Erythroblast (primary cell): ENCODE measurements at places on chromosomes 11 and 22.

DNA sequence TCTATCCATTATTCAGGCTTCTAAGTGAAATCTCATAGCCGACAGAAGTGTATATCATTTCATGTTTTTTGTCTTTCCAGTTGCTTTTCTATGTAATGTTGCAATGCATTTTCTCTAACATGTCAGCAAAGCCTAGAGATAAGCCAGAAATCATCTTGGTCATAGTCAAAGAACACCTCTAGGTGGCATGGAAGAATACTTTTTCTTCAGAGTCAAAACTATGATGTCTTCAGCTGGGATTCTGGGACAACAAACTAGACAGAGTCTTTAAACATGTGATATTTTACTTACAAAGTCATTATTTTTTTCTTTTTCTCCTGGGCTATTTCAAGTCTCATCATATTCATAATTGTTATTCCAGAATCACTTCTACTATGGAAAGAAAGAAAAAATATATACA, 4.4 kb downstream of the GAS2 start:
- no peak for DNase-seq

DNA sequence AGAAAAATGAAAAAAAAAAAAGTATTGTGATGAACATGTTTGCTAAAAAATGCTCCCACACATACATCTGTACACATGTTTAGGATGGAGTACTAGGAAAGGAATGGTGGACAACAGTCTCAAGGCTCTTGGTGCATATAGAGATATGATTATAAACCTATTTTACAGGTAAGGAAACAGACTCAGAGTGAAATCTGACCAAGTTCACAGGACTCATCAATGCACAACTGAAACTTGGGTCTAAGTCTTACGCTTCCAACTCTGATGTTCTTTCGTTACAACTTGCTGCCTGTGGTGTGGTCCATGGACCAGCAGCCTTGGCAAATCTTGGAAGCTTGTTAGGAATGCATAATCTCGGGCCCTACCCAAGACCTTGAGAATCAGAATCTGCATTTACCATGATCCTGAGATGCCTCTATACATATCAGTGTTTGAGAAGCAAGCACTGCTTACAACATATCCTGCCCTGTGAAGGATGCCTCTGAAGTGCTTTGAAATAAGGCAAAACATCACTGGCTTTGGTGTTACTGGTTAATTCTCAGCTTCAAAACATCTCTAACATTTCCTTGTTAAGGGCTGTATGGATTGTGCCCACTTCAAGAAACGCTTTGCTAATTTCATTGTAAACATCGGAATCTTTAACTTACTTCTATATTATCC, 39.9 kb upstream of the NUP160 start:
- DNase-seq = no peak

DNA sequence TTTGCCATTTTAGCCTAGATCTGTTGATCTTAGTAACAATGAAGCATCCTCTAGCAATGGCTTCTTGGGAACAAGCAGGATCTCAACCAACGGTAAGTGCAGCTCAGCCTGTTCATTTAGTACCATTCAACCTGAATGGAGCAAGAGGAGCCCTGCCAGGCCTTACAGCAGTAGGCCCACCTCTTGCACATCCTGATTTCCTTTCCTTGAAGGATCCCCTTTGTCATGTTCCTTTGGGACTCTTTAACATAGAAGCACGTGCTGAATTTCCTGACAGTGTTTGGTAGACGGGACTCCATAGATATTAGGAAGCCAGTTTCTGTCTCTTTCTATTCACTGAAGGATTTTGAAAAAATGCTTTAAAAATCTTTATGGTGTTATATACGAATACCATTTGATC, 1.5 kb downstream of the PIWIL4 start:
- DNase-seq = no peak

GRCh38 chr22:19974268-19974861, 32.7 kb upstream of the TXNRD2 start:
- DNase-seq = peak; percentile 71

DNA sequence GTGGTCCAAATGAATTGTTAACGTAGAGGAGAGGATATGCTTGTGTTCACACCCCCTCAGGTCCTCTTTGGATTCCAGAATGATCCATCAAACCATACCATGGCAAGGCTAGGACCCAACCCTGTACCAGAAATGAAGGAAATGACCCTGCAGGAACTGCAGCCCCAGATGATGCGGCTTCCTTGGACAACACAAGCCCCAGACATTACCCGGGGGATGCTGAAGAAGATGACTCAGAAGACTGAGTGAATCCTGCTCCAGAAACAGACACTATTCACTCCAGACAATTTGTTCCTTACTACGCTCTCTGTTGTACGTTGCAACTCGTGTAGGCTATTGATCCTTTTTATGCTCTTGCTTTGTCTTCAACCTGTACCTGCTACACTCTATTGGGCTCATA, 15.2 kb upstream of the MTMR2 start:
- no peak for DNase-seq

DNA sequence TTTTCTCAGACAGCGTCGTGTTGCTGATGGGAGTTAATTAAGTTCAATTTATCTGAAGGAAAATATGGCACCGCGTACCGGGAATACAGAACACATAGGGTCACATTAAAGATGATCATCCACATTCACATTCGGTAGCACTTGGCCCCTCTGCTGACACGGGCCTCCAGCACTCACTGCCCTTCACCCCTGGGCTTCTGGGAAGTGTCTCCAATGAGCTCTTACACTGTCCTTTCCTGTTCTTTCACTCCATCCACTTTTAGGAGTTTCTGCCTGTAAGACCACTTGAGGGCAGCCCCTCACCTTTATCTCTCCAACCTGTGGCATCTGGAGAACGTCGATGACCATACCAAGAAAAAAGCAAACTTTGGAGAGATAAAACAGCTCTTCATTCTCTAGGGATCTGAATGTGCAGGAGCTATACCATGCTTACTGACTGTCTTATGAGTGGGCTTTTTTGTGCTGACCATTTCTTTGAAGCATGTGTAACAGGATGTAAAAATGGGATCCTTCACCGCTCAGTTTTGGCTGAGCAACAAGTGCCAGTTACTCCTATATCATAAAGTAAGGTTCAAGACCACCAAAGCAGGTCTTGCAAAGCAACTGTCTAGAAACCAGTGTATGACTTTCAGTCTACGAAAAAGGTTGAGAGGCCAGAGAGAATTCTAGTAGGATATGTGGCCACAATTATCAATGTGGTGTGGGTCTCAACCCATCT, 1.1 kb upstream of the SERGEF start:
- no peak for DNase-seq

DNA sequence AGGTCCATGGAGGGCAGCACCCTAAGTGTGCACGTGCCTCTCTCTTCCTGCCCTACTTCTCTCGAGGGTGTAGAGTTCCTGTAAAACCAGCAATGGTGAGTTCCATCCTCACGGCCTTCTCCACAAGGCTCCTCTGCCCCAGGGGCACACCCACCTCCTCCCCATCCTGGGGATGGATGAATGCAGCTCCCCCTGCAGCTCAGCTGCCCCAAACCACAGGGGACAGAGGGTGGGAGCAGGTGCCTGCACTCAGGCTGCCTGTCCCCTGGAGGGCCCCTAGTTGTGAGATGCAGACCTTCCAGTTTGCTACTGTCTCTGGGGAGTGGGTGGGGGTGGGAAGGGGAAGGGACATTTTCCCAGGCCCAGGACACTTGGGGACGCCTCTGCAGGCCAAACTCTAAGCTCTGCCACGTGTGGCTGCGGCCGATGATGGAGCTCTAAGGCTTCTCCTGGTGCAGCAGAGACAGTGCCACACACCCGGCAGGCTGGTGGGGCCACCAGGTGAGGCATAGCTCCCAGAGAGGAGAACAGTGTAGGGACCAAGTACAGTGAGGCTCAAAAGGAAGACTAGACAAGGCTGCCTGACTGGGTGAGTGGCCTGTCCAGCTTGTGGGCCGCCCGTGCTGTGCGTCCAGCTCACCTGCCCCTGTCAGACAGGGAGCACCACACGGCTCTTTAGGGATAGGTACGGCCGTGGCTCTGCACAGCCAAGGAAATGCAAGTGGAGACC, 540.9 kb downstream of the TBC1D22A start:
- DNase-seq = no peak

GRCh38 chr11:72231396-72232259, 7.1 kb downstream of the INPPL1 start:
- DNase-seq = no peak

GRCh38 chr22:49332691-49333090, 495.0 kb downstream of the BRD1 start:
- no peak for DNase-seq

GRCh38 chr11:73889019-73889418, 12.2 kb downstream of the PAAF1 start:
- DNase-seq = no peak

GRCh38 chr22:44330744-44331660, 18.3 kb upstream of the SHISAL1 start:
- no peak for DNase-seq

DNA sequence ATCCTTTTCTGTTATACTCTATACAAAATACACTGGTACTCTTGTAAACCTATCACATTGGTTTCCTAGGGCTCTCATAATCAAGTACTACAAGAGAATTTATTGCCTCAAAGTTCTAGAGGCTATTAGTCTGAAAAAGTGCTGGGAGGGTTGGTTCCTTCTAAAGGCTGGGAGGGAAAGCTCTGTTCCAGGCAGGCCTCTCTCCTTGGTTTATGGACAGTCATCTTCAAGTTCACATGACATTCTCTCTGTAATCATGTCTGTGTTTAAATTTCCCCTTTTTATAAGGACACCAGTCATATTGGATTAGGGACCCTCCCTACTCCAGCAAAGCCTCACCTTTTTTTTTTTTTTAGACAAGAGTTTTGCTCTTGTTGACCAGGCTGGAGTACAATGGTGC, 9.1 kb downstream of the SLC36A4 start:
- DNase-seq = no peak

DNA sequence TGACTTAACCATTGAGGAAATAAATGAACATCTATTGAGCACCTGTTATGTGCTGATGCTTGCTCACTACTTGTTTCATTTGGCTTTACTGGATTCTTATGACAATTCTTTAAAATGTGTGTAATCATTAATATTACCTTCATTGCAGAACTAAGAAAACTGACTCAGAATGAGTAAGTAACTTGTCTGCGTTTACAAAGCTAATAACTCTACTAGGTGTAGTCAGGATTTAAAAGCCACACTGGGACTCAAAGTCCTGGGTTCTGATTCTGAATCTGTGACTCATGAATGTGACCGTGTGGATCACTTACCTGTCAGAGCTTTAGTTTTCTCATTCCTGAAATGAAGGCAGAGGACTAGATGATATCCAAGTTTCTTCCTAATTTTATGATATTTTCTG, 23.4 kb upstream of the KIRREL3 start:
- DNase-seq = no peak

DNA sequence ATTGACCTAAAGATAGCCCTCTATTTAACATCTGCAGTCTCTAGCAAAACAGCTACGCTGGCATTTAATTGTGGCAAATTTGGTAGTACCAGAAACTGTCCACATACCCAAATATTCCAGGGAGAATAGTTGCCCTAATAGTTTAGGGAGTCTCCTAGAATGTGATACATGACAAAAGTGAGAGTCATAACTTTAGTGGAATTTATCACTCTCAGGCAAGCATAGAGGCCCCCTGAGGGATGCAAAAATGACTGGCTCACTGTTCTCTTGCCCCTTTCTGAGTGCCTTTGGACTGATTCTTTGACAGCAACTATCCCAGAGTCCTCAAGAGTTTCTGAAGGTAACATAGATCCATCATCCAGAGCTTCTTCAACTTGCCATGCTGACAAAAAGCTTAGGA, 2.3 kb upstream of the OR51B4 start:
- peak; percentile 28 for DNase-seq

GRCh38 chr11:109349276-109350080, 72.5 kb upstream of the C11orf87 start:
- no peak for DNase-seq

- DNase-seq = no peak
Measured at GRCh38 chr22:24422102-24422665, 5.2 kb upstream of the ADORA2A start.

- DNase-seq = peak; percentile 60
Measured at GRCh38 chr22:30869667-30870395, 98.7 kb downstream of the MORC2 start.

DNA sequence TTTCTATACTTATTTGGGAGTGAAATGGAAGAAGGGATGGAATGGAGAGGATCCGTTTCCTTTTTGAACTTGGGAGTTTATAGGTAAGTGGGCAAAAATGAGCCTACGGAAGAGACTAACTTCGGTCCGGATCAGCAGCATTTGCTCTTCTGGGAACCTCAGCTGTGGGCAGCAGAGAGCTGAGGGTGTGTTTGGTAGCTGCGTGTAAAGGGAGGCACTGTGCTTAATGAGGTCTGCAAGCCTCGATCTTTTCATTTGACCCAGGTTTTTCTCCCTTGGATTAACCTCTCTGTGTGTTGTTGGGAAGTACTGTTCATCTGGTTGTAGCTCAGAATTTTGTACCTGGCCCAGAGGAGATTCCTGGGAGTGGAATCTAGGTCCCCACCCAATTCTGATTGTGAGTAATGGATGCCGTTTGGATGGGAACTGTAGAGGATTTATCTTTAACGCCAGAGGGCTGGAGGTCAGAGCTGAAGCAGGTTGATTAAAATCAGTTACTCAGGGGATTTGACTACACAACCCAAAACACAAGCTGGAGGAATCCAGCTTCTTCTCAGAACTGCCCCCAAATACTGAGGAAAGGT, 201.6 kb upstream of the SORL1-AS1 start:
- no peak for DNase-seq
